H1 (cell line): ENCODE measurements at places on chromosomes 4 and X. TPM values are rescaled to one million over a fixed set of nuclear protein-coding genes. Genes with fewer than 3 reads are reported as not detected.

Gene TMEM255A
- total RNA-seq: 0.23 and 0.73 TPM in 2 replicates

Gene XK
- 0.84 and 1.1 TPM in 2 replicates for total RNA-seq

Gene FREM3
- 0.11 TPM in 1 of 2 replicates, not detected in the other for total RNA-seq

Gene BTK
- 0.20 TPM in 1 of 2 replicates, not detected in the other for total RNA-seq

Gene FGD1
- total RNA-seq: 33.8 and 34.9 TPM in 2 replicates

Gene PNMA3
- 6.9 and 7.8 TPM in 2 replicates for total RNA-seq

Gene MAGEA11
- not detected in 2 replicates for total RNA-seq

DNA sequence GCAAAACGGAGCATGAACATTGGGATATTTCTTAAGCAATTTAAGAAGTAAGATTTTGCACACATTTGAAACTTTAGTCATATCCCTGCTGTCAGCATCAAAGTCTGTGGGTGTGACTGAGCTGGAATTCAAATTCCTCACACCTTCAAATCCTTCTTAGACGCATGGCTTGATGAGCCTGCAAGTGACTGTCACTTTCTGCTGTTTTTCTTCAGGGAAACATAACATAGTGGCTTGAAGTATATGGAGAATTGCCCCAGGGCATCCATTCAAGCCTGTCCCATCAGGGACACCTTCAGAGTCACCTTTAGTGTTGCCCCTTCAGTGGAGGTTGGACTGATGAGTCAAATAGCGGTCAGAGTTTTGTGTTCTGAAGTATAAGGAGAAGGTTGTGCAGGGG, 17.4 kb downstream of the FHDC1 start:
- no peak for DNase-seq
